Stimulated activated CD4-positive, alpha-beta T cell treated with anti-CD3 and anti-CD28 coated beads, TNF-alpha, amount 100 ng/mL, for 24 hours (primary cell): ENCODE measurements at places on chromosomes 7 and 10.

GRCh38 chr10:124708246-124708779, 35.9 kb downstream of the FAM53B start:
- DNase-seq = no peak

DNA sequence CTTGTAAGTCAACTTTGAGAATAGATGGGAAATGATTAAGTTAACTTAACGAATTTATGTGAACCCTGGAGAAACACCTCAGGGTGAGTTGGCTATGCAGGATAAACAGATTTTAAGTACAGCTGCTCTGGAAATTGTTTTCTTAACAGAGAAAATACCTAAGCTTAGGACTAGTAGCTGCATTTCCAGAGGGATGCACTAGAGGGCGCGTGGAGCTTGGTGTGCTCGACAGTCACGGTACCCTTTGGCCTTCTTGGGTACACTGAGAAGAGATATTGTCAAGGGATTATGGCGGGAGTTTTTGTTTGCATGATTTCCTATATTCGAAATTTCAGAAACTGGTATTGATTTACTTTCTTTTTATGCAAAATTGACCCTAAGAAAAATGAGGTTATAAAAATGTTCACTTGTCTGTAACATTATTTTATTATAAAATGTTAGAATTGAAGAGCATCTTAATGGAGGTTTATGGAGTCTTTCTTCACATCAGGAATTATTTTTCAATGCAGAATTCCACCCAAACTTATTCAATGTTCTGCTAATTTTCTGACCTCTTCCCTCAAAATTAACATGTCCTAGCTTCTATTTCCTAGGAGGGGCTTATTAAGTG, 58.4 kb upstream of the MYO3A start:
- peak; percentile 40 for DNase-seq

GRCh38 chr7:19110026-19110730, 7.3 kb downstream of the TWIST1 start:
- no peak for DNase-seq

GRCh38 chr10:86614853-86615252, 39.5 kb upstream of the OPN4 start:
- DNase-seq = no peak

DNA sequence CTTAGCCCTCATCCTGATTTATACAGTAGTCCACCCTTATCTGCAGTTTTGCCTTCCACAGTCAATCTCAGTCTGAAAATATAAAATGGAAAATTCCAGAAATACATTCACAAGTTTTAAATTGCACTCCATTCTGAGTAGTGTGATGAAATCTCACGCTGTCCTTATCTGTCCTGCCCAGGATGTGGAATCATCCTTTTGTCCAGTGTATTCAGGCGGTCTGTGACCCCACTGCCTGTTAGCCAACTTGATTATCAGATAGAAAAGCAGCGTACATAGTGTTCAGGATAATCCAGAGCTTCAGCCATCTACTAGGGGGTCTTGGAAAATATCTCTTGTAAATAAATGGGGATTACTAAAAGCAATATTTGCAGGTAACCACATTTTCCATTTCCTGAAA, 146.3 kb downstream of the MALRD1 start:
- no peak for DNase-seq

DNA sequence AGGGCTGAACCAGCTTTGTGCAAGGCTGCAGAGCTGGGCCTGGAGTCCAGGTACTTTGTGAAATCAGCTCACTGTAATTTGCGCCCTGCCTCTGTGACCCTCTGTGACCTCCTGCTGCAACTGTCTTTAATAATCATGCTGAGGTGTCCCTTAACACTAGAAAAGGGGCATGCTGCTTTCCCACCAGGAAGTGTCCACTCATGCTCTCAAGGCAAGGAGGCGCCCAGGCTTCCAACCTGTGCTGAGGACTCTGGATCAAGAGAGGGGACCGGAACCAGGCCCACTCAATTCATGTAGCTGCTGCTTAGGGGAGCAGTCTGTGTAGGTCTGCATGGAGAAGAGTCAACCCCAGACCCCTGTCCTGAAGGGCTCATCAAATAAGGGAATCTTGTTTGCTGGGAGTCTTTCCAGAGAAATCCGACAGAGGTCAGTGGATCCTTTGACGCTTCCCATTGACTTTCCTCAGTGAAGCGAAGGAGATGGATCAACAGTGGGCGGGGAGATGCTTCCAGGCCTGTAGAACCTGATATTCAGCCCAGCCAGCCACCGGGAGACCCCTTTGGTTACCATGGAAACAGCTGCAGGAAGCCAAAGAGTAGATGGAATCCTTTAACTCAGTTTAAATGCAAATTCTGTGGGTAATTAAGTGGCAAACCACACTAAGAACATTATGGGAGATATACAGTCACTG, 945.9 kb downstream of the GRID1 start:
- no peak for DNase-seq

DNA sequence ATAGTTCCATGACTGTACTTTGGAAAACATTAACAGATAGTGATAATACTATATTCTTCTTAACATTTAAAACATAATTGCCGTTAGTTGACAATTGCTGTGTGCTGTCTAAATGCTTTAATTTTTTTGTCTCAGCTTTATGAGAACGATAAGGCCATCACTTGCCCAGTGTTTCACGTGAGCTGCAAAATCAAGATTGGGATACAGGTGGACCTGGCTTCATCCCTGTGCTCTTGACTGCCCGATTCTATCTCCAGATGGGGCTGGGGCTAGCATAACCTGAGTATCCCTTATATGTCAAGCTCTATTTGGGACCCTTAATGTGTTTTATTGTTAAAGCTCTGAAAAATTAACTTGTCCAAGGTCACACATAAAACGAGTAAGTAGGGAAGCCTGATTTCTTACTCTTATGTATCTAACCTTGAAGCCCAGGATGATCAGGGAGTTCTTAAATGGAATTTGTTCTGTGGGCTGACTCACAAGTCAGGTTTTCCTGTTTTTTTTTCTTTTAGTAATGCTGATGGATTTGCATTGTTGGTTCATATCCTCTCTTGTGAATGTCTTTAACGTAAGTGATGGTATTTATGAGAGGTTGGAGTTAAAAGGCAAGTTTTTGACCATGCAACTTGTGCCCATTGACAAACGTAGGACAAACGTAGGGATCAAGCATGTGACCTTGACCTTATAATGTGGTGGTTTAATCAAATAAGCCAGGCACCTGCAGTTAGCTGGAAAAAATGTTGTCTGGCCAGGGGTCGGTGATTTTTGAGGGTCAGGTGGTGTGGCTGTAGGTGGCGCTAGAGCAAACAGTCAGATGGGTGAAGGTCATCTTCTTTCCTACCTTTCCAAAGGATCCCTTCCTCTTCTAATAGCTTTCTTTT, 3.6 kb downstream of the PRKAR2B start:
- no peak for DNase-seq

DNA sequence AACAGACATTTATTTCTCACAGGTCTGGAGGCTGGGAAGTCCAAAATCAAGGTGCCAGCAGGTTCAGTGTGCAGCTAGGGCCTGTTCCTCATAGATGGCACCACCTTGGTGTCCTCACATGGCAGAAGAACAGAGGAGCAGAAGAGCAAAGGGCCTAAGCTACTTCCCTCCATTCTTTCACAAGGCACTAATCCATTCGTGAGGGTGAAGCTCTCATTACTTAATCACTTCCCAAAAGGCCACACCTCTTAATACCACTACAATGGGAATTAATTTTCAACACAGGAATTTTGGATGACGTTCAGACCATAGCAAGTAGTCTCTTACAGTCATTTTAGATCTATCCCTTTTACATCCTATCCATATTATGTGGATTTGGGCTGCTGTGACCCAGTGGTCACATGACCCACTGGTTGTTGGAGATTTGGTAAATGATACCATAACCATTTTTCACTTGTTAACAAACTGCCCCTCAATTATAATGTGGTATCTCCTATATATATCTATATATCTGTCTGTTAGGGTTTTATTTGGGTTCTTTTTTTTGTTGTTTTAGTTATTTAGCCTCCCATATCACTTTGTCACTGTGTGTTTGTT, 63.4 kb downstream of the BBS9 start:
- DNase-seq = no peak

DNA sequence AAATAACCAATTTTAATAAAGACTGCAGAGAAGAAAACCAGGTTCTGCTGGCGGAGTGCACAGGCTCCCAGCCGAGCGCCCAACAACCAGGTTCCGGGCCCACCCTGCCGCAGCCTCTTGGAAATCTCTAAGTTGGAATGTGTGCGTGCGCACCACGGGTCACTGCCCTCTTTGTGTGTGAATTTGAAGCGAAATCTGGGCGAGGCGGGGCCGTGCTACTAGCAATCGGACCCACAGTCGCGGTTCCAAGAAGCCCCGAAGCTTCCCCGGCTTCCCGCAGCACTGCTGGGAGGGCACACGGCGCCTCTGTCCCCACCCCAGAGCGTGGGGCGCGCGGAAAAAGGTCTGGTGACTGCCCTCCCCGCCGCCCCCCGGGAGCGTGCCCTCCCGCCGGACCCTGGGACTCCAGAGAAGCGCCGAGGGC, 666 bp upstream of the MAP3K8 start:
- DNase-seq = no peak

GRCh38 chr7:70529914-70530585, 601.9 kb upstream of the GALNT17 start:
- DNase-seq = no peak

GRCh38 chr10:5442990-5443370, 30.6 kb downstream of the NET1 start:
- no peak for DNase-seq

DNA sequence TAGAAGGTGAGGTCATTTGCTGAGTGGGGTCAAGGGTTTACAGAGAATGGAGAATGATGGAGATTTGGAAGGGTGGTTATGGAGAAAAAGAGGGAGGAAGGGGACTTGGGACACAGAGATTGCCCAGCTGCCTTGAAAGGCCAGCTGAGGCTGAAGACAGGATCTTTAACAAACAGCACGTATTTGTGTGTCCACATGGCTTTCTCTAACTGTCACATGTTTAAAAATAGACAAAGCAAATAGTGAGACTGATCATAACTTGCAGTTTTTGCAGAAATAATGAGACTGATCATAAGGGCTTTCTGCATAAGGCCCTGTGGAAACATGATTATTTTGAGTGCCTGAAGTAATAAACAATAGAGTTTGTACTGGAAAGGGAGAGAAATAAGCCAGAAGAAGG, 212.7 kb downstream of the HDAC9 start:
- no peak for DNase-seq

DNA sequence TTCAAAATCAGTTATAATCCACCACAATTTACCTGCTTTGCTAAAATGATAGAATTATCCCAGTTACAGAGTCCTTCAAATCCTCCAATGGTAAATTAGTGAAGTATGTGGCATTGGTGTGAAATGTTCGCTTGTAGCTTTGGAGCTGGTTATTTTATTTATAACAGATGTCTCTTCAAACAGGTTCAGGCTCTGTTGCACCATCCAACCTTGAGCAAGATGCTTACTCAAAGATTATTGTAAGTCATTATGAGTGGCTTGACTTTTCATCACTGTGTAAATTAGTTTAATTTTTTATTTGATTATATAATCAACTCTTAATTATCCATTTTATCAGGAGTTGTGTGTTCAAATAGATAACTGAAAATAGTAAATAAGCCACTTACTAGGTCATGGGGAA, 99.4 kb downstream of the BTRC start:
- no peak for DNase-seq

- no peak for DNase-seq
Measured at GRCh38 chr7:100190048-100190711, 12.5 kb downstream of the STAG3 start.

DNA sequence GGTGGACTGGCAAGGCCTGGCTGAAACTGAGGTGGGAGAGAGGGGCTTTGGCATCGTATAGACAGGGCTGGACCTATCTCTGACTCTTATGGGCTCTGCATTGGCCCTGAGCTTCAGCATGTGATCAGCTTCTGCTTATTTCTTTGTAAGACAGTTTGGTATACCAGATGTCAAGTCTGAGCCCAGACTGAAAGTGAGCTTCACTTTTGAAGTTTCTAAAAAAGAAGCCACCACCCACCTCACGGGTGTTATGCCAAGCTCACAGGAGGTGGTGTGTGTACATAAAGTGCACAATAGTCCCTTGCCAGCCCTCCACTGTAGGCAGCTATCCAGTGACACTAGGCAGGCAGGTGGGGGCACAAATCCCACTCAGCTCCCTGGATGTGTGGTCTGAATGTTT, 68.7 kb upstream of the SEPHS1 start:
- no peak for DNase-seq

GRCh38 chr7:134548877-134549276, at the start of gene AKR1B15:
TSS of gene AKR1B15 (plus strand) at chr7:134549110. CDS start at chr7:134564620, 15,510 bp downstream.
- no peak for DNase-seq

DNA sequence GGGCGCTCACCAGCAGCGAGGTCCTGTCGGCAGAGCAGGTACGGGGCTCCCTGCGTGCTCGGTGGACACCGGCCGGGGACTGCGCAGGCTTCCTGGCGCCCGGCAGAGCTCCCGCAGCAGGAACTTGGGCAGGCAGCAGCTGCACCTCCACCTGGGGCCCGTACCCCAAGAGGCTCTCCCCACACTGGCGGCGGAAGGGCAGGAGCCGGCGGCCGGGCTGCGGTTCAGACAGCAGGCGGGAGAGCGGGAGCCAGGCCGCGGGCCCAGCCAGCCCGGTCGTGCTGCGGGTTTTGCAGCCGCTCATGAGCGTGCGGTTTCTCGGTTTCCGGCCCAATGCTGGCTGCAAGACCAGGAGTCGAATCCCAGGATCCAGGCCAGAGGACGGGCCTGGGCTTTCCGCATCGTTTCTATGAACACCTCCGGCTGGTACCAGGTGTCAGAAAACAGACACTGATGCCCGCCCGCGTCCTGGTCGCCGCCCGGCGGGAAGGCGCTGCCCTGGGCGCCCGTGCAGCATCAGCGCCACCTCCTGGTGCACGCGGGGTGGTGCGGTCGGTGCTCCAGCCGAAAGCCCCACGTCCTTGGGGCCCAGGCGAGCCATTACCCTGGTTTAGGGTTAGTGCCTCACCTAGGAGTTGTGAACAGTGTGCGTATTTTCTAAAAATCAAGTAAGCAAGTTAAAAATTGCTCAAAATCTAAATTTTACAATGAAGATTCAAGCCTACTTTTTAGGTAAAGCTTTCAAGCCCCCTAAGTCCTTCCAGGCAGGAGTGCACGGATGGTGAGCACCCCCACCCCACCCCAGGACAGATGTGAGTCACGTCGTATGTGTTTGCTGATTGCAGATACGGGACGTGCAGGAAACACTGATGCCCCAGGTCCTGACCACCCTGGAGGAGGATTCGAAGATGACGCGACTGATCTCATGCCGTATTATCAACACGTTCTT, 47.4 kb upstream of the PRKAR1B start:
- peak; percentile 59 for DNase-seq

- DNase-seq = no peak
Measured at GRCh38 chr7:43956027-43956426, 29.8 kb downstream of the UBE2D4 start.

GRCh38 chr7:77606562-77606961, 69.5 kb downstream of the PTPN12 start:
- DNase-seq = no peak

- DNase-seq = no peak
Measured at GRCh38 chr7:24341691-24342413, 57.9 kb downstream of the NPY start.

DNA sequence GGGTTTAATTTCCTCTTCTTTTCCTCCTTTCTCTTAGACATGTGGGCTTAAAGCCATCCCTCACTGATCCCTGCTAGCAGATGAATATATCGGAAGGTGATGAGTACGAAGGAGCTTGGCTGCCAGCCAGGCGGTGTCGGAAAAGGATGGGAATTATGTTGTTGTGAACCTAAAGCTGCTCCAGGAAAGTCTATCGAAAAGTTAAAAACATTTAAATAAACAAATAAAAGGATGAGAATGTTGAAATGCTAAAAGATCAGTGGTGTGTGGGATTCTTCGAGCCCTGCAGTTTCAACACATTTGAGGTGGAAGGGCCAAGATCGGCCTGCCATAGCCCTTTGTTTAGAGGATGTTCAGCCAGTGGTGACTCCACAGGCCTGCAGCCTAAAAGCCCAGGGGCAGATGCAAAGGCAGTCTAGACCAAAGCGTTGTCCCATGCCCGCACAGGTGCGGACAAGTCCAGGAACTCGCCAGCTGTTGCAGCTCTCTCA, 107.9 kb downstream of the JCAD start:
- DNase-seq = no peak
